NCI-H1930 (cell line): ENCODE measurements at places on chromosomes 12 and 14.

DNA sequence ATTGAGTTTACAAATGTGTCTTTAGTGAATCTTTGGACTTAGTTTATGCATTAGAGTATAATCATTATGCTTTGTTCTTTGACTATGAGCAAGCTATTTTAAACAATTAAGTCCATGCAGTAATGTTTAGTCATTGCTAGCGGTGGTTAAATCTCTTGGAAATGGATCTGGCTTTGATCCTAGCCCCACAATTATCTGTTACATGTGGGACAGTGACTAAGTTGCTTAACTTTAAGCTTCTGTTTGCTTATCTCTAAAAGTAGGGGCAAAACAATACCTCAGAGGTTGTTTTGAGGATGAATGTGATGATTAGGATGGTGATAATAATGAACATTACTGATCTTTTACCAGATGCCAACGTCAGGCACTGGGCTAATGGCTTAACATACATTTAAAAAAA lies 124.2 kb downstream of the NPAS3 start:
- no peak for DNase-seq

DNA sequence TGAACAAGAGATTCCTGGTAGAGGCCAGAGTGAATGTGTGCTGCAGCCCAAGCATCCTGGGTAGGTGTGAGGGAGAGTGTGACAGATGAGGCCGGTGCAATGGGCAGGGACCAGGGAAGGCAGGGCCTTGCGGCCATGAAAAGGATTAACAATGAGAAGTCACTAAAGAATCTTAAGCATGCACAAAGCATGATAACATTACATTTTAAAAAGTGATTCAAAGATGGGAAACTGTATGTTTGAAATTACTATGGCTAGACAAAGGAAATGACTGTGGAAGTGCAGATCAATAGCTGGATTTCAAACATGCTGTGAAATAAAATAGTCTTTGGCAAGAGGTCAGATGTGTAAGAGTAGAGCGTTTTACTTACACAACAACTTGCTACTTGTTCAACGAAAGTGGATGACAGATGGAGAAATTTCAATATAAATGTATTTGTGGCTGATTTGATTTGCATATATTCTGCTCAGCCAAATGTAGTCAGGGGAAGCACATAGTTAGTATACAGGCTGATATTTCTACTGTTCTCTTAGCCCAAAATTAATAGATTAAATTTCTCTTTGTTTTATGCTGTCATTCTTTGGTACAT lies 175.5 kb downstream of the CCDC59 start:
- DNase-seq = no peak

DNA sequence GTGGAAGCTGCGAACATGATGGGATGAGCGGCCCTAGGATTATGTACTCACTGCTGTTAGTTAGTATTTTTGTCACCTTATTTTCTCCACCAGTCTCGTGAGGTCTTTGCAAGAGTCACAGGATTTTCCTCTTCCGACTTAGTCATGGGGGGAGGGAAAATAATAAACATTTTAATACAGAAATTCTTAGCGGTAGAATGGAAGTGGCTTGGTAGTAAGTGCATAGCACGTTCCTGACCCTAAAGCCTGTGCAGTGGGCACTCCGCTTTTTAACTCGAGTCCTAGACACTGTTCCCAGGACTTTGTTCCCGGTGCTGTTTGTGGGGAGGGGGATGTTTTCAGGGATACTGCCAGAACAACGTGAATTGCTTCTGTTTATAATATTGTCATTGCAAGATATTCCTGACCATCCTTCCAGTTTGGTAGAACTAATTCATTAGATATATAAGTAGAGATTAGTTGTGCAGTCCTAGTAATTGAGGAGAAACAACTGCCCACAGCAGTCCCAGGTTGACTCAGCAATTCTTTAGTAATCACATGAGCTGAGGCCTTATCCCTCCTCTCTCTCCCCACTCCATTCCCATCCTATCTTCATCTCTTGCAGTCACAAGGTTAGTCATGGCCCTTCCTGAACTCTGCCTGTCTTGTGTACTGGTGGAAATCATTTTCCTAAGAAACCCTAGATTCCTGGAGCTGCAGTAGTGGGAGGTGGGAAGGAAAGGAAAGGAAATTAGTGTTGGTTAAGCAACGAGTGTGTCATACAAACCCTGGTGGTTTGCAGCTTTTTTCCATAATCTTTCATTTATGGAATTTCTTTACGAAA lies 799 bp downstream of the SLC38A6 start:
- no peak for DNase-seq

- no peak for DNase-seq
Observed at GRCh38 chr12:80805106-80805505, 88.4 kb downstream of the MYF5 start.

GRCh38 chr12:32586390-32586789 lies 92.7 kb upstream of the DNM1L start:
- no peak for DNase-seq

DNA sequence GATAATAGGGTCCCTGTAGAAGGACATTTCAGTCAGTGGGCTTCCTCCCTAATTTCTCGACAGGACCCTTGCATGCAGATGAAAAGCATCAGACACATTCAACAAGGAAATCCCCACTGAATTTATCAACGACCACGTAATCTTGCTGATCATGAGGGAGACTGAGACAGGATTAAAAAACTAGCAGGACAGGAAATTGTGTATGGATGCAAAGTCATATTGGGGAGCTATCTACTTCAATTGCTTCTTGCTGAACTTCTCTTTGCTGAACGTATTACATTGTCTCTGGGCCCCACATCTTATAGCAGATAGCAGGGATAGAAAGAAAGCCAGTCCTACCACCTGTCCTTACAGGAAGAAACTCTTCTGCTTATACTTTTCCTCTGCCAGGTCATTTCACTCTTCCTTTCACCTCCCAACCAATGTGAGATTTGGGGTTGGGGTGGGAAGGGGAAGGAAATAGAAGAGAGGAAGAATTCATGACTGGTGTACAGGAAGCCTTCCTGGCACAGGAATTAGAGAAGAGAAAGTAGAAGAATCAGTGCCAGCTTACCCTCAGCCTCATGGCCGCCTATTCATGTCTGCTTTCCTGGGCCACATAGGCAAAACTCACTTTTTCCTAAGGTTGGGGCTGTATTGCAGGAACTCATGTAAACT lies 333.3 kb downstream of the ZFP36L1 start:
- no peak for DNase-seq

GRCh38 chr12:117361905-117362304 lies 479 bp upstream of the NOS1 start:
- DNase-seq = no peak
